ENCODE measurements at places on chromosomes 2 and 18.
A peak's percentile ranks its signal among the peaks of the same experiment; 100 is the strongest.

- peak; percentile 86 for DNase-seq
These were observed 12.5 kb downstream of the NPC1 start for GRCh38 chr18:23573626-23574431.

GRCh38 chr18:48750485-48751175 is 200.1 kb downstream of the SMAD7 start:
- DNase-seq = peak; percentile 42

- no peak for DNase-seq
These were observed 1894.4 kb upstream of the LRRTM1 start for GRCh38 chr2:82198809-82199492.

- no peak for DNase-seq
These were observed 155.6 kb upstream of the NOL4 start for GRCh38 chr18:34380326-34380725.

DNA sequence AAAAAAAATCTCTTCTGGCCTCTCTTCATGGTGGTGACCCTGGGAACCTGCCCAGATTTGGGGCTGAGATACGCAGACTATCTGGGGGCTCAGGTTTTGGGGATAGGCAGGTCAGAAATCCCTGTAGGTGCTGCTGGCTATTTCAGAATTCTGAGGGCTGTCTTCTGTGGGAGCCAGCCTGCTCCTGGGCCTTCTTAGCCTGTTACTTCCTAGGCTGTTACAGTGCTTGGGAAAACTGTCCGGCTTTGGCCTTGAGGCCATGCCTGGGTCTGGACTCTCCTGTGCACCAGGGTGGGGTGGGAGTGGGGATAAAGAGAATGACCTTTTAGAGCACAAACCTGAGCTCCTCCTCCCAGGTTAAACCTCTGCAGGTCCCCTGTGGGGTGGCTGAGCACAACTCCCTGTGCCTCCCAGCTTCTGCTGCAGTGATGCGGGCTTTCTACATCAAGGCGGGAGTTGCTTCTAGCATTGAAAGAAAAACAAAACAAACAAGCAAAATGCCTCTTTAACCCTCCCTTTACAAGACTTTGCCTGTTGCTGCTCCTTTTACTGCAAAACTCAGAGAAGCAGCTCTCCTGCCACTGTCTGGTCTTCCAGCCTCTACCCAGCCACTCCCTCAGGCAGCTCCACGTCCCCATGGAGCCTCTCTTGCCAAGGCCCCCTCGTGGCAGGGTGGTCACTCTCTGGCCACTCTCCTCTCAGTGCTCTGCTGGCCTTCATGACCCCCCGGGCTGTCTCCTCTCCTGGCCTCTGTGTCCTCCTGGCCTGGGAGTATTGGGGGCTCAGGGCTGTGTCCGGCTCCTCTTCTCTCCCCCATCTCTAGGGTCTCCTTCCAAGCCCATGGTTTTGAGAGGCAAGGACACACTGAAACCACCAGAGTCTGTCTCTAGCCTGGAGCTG is 293.0 kb upstream of the HS6ST1 start:
- no peak for DNase-seq

DNA sequence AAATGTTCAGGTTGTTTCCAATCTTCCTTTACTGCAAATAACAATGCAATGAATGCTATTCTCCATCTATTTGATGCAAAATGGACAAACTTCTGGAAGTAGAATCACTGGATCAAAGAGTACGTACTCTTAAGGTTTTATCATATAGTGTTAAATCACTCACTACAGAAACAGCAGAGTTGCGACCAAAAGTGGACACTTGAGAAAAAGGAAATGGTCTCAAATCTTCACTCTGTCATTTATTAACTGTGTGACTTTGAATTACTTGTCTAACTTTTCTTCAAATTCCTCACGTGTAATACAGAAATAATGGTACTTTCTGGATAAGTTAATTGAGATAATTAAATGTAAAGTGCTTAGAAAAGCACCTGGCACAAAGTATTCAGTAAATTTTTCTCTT is 78.1 kb downstream of the CERKL start:
- no peak for DNase-seq

DNA sequence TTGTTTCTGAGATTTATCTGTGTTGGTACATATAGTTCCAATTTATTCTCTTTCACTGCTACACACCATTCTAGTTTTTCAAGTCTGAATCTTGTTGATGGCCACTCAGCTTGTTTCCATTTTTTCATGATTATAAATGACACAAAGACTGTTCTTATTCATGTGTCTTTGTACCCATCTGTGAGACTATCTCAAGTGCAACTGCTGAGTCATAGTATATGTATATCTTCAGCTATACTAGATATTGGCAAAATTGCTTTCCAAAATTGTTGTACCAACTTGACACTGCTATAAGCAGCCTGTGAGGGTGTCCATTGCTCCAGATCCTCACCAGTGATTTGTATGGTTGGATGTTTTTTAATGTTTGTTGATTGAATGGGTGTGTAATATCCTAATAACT is 37.2 kb upstream of the RTN4 start:
- DNase-seq = no peak

DNA sequence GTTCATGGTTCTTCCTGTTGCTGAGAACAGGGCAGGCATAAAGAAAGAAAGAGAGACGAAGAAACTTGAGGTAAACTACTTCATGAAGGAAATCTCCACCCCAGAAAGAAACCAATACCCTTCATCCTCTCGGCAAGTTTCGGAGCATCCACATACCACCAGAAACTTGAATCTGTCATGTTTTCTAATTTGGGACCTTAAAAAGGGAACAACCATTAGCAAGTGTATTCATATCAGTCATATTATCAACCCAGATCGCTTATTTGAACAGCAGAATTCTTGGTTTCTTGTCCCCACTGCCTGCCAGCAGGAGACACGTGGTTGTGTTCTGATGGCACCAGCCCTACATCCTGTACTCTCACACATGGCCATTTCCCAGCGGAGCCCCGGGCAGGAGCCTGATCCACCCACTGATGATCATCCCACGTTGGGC is 53.2 kb upstream of the FZD7 start:
- DNase-seq = no peak

GRCh38 chr2:154704991-154705390 is 6.5 kb downstream of the KCNJ3 start:
- no peak for DNase-seq

DNA sequence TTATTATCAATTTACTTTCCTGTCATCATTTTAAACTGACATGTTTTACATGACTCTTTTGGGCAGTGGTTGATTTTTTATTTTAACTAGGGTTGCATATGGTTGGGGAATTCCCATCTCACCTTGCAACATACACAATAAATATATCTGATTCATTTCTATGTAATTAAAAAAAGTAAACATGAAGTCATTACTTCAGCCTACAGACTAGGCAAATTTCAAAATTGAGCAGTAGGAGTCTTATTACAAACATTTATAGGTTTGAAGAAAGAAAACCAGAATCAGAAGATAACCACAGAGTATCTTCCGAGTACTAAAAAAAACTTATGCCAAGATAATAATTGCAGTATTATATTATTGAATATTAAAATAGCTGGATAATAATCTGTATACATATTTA is 377.0 kb upstream of the VRK2 start:
- DNase-seq = no peak

- no peak for DNase-seq
These were observed 15.5 kb upstream of the IHH start for GRCh38 chr2:219076253-219076652.

DNA sequence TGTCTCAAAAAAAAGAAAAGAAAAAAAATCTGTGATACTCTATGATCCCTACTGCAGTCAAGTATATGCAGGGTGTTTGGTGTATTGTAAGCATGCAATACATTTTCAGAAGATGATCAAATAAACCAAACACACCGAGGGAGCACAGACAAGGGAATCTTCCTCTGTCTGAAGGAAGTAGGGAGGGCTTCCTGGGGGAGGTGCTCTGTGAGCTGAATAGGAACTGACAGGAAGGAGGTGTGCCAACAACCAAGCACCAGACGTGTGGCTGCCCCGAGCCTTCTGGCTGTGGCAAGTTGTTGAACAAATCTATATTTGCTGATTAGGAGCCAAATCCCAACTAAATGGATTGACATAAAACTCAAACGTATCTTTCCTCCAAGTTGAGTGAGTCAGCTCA is 14.6 kb downstream of the THNSL2 start:
- no peak for DNase-seq

DNA sequence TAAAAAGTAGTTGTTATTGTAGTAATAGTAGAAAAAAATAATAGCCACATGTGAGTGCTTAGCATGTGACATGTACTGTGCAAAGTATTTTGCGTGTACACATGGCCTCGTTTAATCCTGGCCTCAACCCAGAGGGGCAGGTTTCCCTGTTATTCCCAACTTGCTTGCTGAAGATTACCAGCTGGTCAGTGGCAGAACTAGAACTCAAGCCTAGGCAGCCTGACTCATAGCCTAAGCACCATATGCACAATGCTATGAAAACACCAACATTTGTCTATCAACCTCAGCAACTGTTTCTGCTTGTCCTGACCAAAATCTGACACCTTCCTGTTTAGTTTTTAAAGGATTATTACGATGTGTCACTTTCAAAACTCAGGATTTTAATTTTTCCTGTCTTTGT is 234.9 kb upstream of the SMAD7 start:
- no peak for DNase-seq

DNA sequence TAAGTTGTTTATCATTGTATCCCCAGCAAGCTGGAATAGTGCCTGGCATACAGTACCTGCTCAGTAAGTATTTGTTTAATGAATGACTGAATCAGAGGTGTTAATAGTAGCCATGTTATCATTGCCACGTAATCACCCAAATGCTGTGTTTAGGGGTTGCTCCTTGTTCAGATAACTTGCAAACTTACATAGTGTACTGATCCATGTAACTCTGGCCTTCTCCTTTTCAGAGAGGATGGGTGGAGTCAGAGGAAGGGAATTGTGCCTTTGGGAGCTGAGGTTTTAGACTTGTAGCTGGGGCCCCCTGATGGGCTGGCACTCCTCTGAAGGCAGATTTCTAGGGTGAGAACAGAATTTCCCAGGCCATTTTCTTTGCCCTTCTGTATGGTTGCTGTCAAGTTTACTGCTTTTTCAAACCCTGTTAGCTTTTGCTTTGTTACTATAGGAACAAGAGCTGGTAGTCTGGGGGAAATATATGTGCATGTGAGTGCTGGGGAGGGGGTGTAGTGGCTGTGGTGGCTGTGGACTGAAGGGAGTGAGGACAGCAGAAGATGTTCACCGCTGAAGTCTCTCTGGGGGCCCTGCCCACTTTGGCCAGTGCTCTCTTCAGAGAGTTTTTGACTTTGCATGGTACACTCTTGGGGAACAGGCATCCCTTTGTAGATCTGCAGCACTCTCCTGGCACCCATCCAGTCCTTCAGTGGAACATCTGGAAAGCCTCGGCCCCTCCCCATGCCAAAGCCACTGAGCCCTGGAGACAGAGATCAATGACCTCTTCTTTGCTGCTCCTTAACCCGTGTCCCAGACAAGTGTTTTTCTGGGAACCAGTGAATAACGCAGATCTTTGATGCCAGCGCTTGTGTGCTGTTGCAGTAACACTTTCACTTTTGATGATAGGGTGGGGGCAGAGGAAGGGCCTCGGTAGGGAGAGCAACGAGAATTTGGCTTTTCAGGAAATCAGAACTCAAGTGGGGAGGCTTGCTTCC is 209.0 kb downstream of the PRKCE start:
- peak; percentile 77 for DNase-seq

GRCh38 chr2:184633726-184634125 is 35.4 kb downstream of the ZNF804A start:
- DNase-seq = no peak

Measured in cardiac fibroblast (primary cell).